ENCODE measurements at places on chromosomes 1 and 21. TPM values are rescaled to one million over a fixed set of nuclear protein-coding genes. Genes with fewer than 3 reads are reported as not detected.

DNA sequence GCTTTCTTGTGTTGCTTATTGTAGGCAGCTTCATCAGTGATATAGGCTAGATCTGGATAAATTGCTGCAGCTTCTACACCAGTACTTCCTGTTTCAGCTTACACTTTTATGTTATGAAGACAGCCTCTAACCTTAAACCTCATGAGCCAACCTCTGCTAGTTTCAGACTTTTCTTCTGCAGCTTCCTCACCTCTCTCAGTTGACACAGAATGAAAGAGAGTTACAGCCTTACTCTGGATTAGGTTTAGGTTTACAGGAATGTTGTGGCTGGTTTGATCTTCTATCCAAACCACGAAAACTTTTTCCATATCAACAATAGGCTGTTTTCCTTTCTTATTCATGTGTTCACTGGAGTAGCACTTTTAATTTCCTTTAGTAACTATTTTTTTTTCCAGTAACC, 76.9 kb upstream of the RNPC3 start:
- DNase-seq: no peak

GRCh38 chr1:232657426-232658005, 27.6 kb upstream of the SIPA1L2 start:
- DNase-seq: no peak

DNA sequence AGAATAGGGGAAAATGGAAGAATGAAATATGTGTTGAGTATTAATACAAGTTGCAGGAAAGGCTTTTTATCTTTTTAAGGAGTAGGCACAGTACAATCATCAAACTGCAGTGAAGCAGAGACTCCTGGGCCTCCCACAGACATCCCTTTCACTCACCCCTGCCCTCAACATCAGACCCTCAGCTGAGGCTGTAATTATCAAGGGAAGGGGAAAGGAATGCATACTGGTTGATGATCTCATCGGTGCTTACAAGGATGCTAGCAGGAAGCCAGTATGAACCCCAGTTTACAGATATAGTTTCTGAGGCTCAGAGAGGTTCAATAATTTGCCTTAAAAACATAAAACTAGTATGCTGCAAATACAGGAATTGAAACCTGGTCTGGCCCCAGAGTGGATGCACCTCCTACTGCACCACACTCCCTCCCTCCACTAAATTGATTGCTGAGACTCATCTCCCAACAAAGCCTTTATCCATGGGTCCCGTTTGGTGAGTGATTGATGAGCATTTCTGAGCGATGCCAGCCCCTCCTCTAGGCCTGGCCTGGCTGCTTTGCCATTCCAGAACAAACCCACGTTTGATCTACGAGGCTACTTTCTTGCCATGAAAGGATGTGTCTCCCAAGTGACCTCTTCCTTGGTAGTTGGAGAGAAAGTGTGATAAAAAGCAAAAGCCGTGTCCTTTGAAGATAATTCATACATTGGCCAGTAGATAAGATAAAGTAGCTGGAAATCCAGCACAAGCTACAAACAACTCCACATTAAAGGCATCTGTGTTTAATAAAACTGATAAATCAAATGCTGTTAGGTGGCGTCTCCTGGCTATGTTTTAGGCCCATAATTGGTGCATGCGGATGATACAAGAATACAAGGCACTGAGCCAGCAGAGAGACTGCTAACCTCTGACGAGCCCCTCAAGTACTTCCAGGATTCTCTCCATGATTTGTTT, 233.9 kb upstream of the CAMK1G start:
- no peak for DNase-seq

DNA sequence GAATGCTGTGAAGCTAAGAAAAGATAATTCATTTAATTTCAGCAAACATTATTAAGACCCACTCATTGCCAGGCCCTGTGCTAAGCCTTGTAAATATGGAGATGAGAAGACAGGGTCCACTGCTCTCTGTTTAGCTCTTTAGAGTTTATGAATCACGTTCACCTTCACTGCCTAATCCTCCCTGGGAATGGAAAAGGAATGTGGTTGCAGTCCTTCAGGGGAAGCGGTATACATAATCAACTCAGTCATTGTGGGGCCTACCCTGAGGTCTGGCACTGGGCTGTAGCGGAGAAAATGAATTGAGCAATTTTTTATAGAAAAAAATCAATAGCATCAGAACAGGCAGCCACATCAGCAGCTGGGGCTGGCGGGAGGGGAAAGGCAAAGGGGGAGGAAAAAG, 412.1 kb upstream of the NFIA start:
- no peak for DNase-seq

- no peak for DNase-seq
Measured at GRCh38 chr1:243343970-243344937, 88.4 kb downstream of the SDCCAG8 start.

GRCh38 chr1:12439073-12439472, 178.9 kb downstream of the DHRS3 start:
- DNase-seq: no peak

GRCh38 chr1:4654764-4655673, 610 bp downstream of the AJAP1 start:
- no peak for DNase-seq

GRCh38 chr1:150498342-150498741, 9.6 kb upstream of the ECM1 start:
- DNase-seq: no peak

- DNase-seq: no peak
Measured at GRCh38 chr1:79151006-79151796, 144.7 kb upstream of the ADGRL4 start.

- no peak for DNase-seq
Measured at GRCh38 chr1:197985351-197985750, 68.2 kb downstream of the LHX9 start.

DNA sequence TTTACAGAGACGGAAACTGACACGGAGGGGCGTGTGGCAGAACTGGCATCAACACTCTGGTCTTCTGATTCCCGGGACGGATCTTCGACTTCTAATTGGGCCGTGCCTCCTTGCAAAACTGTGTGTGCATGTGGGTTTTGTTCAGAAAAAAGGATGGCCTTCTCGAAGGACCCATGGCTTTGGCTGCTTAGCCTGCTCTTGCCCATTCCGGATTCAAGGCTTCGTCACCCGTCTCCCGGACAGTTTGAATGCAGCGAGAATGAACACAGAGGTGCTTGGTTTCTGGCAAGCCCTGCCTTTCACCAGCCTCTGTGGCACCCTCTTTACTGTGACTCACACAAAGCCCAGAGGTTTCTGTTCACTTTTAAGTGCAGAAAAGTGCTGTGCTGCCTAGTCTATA, 120.1 kb downstream of the PRDM2 start:
- DNase-seq: no peak

GRCh38 chr1:42439940-42440339, 15.9 kb downstream of the ZMYND12 start:
- DNase-seq: no peak

DNA sequence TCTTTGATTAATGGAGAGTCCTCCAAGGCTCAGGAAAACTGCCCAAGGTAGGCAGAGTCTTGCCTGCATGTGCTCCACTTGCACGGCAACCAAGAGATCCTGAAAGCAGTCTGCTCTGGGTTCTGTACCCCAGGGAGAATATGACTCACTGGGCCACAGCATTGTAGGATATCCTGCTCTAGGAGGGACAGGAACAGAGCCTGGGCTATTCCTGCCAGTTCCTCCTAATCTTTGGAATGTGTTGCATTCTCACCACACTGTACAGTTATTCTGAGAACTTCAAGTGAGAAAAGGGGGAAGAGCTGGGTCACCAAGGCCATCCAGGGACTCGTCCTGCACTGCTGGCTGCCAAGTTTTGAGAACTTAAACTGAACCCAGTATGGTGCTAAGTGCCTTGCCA, 278.5 kb downstream of the MATN1 start:
- no peak for DNase-seq

DNA sequence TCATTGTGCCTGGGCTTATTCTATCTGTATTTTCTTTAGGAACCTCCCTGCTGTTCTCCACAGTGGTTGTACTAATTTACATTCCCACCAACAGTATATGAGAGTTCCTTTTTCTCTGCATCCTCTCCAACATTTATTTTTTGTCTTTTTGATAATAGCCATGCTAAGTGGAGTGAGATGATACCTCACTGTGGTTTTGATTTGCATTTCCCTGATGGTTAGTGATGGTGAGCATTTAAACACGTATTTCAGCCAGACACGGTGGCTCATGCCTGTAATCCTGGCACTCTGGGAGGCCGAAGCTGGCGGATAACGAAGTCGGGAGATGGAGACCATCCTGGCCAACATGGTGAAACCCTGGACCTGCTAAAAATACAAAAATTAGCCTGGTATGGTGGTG, 57.9 kb downstream of the SLAMF6 start:
- no peak for DNase-seq

LORICRIN gene
- total RNA-seq: not detected

IL20 gene
- not detected for total RNA-seq

FMN2 gene
- total RNA-seq: not detected

HMGCS2 gene
- total RNA-seq: 1.5 TPM

SIPA1L2 gene
- total RNA-seq: 64.9 TPM

PIGR gene
- total RNA-seq: not detected

DOP1B gene
- total RNA-seq: 16.2 TPM

ABCA4 gene
- 0.46 TPM for total RNA-seq

Data from heart right ventricle (tissue), 16 donors.